ENCODE measurements at places on chromosomes 2 and 18.

GRCh38 chr2:158795195-158795924 is at the start of gene DAPL1:
Gene DAPL1 (plus strand): TSS chr2:158795317. CDS start chr2:158795373, 56 bp downstream.
- no peak for DNase-seq

DNA sequence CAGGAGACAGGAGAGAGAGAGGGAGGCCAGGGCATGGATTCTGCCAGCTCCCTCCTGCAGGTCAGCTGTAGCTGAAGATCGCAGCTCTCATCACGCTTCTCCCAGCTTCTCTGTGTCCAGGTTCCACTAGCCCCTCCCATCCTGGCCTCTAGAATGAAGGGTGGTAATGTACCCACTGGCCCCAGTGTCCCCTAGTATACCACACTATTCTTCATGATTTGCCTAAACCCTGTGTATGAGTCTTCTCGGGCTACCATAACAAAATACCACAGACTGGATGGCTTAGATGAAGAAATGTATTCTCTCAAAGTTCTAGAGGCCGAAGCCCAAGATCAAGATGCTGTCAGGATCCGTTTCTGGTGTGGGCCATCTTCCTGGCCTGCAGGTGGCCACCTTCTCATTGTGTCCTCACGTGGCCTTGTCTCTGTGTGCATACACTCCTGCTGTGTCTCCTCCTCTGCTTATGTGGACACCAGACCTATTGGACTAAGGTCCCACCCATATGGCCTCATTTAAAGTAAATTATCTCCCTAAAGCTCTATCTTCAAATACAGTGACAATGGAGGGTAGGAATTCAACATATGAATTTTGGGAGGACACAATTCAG is 77.3 kb downstream of the TNFRSF11A start:
- DNase-seq, result no peak

- no peak for DNase-seq
Observed at GRCh38 chr2:233387667-233388528, 33.6 kb downstream of the DGKD start.

GRCh38 chr18:11980163-11980493 is 1.2 kb upstream of the IMPA2 start:
- no peak for DNase-seq

DNA sequence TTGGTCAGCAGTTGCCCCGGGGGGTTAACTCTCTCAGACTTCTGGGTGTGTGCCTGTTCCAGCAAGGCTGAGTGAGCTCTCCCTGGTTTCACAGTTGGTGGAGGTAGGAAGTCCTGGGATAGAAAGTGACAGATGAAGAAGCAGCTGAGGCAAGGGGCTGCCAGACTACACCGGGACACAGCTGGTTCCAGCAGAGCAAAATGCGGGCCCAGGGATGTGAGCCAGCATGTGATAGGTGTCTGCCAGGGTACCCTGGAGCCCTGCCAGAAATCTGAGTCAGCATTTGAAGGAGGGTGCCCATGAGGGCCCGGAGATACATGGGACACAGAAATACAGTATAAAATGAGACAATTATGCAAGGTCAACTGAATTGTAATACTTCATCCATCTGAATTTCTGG is 79.3 kb upstream of the LGALSL start:
- no peak for DNase-seq

Data from effector CD4-positive, alpha-beta T cell (primary cell).